Hypothalamus (tissue), 51 donors: ENCODE measurements at places on chromosomes 5 and 9.

DNA sequence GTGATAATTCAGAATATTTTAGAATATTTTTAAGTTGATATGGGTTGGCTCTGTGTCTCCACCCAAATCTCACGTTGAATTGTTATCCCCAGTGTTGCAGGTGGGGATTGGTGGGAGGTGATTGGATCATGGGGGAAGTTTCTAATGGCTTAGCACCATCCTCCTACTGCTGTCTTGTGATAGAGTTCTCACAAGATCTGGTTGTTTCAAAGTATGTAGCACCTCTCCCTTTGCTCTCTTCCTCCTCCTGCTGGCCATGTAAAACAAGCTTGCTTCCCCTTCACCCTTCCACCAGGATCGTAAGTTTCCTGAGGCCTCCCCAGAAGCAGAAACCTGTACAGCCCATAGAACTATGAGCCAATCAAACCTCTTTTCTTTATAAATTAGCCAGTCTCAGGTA is 214.6 kb upstream of the C9orf72 start:
- no peak for DNase-seq

DNA sequence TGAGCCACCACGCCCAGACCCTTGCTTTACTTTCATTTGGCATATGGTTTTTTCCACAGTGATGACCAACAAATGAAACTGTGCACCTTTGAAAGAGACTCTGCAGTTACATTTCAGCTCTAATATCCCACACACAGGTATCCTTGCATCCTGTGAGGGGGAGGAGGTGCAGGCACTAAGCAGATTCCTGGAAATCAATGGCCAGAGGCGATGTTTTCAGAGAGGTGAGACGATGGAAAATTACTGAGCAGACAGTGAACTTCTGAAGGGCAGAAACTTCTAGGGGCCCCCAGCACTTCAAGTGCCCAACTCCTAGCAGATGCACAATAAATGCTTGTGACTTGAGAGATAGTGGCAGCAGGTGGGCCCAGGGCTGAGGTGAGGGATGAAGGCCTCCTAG is 29.8 kb upstream of the GNE start:
- no peak for DNase-seq

DNA sequence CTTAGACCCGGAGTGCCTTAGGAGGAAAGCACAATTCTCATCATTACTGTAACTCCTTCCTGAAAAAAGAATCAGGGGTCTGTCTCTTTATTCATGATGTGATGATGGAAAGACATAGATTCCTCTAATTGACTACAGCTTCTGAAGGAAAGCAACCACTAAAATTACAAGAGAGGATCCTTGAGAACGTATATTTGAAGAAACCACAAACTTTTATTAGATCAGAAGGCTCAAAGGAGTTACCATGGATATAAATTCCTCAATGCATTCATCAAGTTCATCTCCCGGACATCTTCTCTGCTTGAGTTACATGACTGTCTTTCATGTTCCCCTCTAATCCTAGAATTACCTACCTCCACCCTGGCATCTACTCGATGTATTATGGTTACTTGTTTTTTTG is 104.1 kb upstream of the PAPPA start:
- DNase-seq, result no peak

GRCh38 chr9:89600831-89601230 is 4.0 kb upstream of the GADD45G start:
- DNase-seq, result no peak

DNA sequence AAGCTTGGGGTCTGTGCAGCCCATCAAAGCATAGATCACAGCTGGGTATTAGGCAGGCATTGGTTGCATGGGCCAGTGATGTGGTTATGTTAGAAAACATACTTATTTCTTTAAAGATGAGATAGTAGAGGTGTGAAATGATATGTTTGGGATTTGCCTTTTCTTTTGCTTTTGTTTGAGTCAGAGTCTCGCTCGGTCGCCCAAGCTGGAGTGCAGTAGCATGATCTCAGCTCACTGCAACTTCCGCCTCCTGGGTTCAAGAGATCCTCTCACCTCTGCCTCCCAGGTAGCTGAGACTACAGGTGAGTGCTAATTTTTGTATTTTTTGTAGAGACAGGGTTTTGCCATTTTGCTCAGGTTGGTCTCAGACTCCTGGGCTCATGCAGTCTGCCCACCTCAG is 84.8 kb downstream of the PDE6A start:
- no peak for DNase-seq
